ENCODE measurements at places on chromosomes 13 and 19.

DNA sequence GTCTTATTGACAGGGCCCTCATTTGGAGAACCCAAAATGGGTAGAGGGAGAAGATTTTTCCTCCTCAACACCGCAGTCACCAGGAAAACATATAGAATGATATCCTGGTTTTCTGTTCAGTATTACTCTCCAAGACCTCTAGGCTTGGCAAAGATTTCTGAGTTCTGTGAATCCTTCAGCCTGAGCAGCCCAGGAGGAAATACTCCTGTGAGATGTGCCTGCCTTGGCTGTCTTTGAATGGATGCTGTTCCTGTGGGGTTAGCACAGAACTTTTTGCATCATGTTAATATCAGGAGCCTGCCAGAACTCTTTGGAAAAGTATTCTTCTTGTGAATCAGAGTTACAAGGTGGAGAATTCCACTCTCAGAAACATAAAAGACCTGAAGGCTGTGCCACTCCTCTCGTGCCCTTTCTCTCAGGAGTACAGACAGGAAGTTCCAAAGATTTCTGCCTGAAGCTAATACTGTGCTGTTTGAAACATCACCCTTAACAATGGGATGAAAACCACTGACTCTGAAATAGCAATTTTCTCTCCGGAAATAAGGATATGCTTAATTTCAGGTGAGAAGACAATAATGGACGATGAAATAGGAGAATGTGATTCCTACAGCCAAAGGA is 520.1 kb upstream of the NBEA start:
- DNase-seq = no peak

DNA sequence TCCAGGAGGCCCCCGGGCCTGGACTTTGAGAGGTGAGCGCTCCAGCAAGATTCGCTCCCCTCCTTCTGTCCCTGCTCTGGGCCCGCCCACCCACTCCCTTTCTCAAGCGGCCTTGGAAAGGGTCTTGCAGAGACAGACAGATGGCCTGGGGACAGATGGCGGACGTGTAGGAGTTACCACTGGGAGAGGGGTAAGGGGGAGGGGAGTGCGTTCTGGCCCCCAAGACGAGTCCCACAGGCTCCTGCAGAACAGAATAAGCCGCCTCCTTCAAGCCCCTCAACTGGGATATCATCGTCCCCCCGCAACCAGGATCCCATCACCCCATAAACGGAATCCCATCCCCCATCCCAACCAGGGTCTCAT is 3.6 kb upstream of the TNFAIP8L1 start:
- DNase-seq = no peak

DNA sequence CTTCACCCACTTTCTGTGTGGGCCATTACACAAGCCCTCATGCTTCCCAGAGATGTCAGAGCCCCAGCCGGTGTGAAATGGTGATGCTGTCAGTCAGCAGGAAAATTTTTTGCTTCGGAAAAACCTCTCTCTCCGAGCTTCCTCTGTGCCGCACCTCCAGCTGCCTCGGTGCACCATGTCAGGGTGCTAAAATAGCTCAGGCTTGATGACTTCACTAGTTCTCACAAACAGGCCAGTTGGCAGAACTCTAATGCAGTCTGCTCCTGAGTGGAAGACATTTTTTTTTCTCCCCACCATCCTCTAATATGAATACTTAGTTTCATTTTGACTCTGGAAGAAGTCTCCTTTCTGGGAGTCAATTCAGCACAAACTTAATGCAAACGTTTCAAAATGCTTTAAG is 71.3 kb downstream of the KLF12 start:
- DNase-seq = no peak

DNA sequence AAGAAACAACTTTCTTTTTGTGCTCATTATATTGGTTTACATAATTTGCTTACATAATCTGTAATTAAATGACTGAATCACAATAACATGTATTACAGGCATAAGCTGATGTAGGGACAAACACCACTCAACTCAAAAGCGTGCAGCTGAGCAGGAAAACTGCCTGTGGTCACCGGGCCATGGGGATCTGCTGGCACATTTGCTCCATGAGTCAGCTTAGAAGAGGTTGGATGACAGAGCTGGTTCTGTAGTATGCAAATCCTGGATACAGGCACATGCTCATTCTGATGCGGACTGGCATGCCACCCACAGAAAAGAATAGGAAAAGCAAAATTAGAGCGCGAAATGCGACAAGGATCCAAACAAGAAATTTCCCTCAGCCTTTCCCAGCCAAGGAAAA is 128.6 kb downstream of the USP12 start:
- no peak for DNase-seq

All from T-helper 2 cell (primary cell).